Stimulated activated CD4-positive, alpha-beta T cell treated with anti-CD3 and anti-CD28 coated beads, Interleukin-1b, Interleukin-23, amount 100 ng/mL, for 24 hours (primary cell): ENCODE measurements at places on chromosomes 16 and 17.

DNA sequence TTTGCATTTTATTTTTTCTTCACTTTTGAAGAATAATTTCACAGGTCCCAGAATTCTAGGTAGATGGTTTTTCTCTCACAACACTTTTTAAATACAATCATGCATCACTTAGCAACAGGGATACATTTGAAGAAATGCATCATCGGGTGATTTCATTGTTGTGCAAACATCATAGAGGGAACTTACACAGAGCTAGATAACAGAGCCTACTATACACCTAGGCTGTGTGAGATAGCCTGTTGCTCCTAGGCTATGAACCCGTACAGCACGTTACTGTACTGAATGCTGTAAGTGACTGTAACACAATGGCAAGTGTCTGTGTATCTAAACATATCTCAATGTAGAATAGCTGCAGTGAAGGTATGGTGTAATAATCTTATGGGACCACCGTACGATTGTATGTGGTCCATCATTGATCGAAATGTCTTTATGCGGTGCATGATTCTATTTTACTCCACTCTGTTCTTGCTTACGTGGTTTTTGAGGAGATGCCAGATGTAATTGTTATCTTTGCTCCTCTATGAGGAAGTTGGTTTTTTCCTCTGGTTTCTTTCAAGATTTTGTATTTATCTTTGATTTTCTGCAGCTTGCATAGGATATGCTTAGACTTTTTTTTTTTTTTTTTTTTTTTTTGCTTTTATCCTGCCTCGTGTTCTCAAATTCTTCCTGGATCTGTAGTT, 35.5 kb upstream of the TMEM92 start:
- DNase-seq = no peak

GRCh38 chr17:63826468-63827001, 696 bp upstream of the PSMC5 start:
- no peak for DNase-seq

- no peak for DNase-seq
These were observed 298.6 kb downstream of the SEC14L1 start for GRCh38 chr17:77439189-77440018.

DNA sequence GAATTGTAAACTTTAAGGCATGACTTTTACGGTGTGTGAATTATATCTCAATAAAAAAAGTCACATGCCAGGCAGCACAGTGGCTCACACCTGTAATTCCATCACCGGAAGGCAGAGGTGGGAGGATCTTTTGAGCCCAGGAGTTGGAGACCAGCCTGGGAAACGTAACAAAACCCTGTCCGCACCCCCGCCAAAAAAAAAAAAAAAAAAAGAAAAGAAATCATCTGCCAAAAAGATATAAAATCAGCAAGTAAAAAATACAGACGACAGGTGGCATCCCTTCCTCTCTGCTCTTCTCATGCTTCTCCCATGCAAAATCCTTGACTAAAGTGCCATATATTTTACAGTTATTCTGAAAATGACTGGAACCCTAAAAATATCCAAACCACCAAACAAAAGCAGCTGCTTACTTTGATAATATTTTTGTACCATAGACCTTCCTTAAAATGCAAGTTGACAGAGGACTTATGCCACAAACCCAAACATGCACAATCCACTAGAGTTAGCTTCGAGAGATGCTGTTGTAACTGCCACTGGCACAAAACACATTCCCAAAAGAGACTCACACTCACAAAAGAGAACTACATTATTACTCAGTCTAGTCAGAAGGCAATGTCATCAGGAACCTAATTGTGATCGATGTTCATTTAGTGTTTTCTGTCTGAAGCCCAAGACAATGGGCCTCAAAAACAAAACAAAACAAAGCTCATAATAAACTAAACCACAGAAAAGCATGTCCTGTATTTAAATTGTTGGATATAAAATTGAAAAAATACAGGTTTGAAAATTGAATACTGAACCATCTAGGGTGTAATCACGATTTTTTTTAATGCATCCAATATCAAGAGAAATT, 2.4 kb downstream of the CRLF3 start:
- DNase-seq = no peak

DNA sequence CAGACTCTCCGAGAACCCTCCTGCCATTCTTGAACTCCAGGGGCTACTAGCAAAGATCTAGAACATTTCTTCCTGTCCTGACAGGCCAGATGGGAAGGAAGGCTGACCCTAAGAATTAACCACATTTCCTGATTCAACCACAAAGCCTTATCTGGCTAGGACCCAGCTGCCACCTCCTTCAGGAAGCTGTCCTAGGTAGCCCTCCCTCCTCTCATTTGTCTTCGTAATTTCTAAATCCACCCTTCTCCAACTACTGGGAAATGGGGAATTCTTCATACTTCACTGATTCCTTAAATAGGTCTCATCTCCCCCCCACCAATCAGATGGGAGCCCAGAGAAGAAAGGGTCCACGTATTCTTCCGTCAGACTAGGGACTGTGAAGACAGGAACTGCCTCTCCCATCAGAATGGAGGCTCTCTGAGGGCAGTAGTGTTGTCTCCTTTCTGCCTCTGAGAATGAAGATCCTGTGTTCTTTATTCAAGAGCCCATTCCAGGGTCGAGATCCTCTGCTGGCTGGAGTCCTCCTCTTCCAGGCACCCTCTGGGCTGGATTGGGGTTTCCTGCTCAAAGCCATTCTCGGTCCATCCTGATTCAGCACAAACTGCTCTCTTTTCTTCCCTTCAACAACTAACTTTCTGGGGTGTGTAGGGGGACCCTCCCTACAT, 2.1 kb downstream of the SAMD14 start:
- DNase-seq = no peak

DNA sequence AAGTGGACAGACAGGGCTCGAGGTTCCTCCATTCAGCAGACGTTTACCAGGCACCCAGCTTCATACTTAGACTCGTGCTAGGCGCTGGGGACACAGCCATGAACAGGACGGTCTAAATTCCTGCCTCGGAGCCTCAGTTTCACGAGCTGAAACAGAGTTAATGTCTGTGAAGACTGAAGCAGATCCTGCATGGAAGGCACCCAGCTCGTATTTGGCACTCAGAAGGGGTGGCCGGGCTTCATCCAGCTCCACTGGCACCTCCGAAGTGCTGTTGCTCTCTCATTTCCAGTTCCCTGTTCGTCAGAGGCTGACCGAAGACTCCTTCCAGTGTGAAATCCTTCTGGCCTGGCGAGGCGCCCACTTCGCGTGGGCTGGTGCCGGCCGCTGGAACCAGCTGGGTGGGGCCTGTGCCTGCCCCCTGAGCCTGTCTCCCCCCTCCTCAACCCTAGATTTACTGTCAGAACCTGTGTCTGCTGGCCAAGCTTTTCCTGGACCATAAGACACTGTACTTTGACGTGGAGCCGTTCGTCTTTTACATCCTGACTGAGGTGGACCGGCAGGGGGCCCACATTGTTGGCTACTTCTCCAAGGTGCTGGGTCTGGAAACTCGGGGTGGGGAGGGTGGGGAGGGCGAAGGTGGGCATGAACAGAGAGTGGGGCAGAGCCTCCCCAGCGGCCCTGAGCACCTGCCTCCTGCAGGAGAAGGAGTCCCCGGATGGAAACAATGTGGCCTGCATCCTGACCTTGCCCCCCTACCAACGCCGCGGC, 5.8 kb downstream of the PRSS8 start:
- DNase-seq = no peak

GRCh38 chr17:44970136-44970741, 2.1 kb upstream of the C1QL1 start:
- DNase-seq = no peak

- no peak for DNase-seq
These were observed 44.7 kb upstream of the CMIP start for GRCh38 chr16:81399909-81400308.

GRCh38 chr17:42691021-42691545, 8.8 kb downstream of the CNTNAP1 start:
- DNase-seq = no peak

GRCh38 chr17:73203788-73204479, 11.1 kb downstream of the COG1 start:
- no peak for DNase-seq

- peak; percentile 23 for DNase-seq
These were observed 10.8 kb downstream of the SMTNL2 start for GRCh38 chr17:4594931-4595684.

- no peak for DNase-seq
These were observed 53.1 kb downstream of the CFDP1 start for GRCh38 chr16:75379911-75380847.

DNA sequence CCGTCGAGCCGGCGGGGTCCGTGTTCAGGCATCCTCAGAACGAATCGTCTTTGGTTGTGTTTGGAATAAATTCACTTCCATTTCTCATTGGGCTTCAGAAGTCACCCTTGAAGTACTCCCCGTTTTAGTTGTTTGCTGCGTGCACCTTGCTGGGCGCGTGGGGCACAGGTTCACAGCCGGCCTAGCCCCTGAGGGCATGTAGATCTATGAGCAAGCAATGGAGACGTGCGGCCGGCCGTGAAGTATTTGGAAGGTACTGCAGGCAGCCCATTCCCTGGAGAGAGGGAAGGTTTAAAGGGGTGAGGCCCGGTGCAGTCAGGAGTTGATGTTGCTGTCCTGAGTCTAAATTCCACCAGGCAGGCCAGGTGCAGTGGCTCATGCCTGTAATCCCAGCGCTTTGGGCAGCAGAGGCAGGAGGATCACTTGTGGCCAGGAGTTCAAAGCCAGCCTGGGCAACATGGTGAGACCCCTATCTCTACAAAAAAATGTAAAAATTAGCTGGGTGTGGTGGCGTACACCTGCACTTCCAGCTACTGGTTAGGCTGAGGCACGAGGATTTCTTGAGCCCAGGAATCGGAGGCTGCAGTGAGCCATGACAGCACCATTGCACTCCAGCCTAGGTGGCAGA, 714 bp downstream of the ACSF3 start:
- DNase-seq = no peak

- DNase-seq = no peak
These were observed 13.7 kb upstream of the AKAP10 start for GRCh38 chr17:19991252-19991885.

- DNase-seq = no peak
These were observed 111.3 kb downstream of the HS3ST3A1 start for GRCh38 chr17:13490427-13490826.

GRCh38 chr16:47695756-47696155, 234.6 kb downstream of the PHKB start:
- DNase-seq = no peak

DNA sequence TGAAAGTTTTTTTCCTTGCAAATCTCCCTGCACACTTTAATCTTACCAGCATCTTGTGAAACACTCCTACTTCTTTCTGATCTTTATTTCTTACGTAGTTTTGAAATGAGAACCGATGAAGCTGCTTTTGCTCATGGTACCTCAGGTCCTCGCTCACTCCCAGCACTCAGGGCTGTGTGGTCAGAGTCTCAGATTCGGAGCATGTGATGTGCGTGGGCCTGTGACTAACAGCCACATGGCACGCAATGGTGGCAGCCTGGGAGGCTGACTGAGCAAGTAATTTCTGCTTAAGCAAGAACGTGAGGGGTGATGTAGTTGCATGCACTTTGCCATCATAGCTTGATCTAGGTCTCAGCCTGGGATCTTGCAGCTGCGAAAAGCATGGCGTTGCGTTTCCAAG, 624.3 kb downstream of the MAF start:
- DNase-seq = no peak

DNA sequence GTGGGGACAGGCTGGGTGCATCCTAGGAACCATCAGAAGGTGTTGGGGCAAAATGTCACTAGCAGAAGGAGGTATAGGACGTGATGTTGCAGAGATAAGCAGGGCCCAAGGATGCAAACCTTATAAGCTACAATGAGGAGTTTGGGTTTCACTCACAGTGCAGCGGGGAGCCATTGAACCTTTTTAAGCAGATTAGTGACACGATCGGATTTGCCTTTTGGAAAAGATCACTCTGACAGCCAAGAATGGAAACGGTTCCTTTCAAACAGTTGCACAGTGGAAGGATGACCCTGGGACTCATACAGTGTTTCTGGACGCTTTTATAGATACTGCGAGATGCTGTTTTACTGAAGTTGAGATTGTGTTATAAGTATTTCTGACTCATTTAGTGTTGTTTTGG, 131.8 kb upstream of the CACNG3 start:
- no peak for DNase-seq

GRCh38 chr16:54055191-54055590, 231.4 kb downstream of the IRX3 start:
- no peak for DNase-seq

DNA sequence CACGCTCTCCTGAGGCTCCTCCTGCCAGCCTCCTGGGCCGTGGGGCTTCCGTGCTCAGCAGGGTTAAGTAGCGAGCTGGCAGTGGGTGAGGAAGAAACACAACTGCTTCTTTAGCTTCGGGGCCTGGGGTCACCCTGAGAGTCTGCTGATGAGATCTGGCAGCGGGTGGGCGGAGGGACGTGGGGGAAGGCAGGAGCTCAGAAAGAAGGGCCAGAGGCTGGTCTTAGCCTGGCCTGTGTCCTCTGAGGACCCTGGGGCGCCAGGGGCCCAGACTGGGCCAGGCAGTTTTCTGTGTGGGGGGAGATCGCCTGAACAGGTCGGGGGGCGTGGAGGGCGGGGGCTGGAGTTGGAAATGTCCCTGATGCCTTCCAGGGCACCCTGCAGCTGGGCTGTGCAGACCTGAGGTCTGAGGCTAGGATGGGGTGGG, 97.8 kb upstream of the GSE1 start:
- DNase-seq = no peak

DNA sequence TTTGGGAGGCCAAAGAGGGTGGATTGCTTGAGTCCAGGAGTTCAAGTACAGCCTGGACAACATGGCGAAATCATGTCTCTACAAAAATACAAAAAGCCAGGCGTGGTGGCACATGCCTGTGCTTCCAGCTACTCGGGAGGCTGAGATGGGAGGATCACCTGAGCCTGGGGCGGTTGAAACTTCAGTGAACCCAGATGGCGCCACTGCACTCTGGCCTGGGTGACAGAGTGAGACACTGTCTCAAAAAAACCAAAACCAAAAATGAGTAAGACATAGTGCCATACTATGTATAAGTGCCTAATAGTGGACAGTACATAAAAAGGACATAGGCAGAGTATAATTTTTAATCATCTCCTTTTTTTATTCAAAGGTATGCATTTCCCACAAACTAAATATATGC, 4.0 kb downstream of the CTC1 start:
- DNase-seq = no peak

DNA sequence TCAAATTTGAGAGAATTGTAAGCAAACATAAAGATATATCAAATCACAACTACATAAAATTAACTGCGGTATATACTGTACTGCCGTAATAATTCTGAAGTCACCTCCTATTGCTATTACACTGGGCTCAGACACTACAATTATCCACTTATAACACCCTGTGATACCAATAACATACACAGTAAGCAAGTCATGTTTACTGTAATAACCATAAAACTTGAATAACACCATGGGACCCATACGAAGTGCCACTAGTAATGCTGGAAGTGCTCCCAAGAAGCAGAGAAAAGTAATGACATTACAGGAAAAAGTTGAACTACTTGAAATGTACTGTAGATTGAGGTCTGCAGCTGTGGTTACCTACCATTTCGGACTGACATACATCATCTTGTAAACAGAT, 24.0 kb downstream of the CMC2 start:
- no peak for DNase-seq

DNA sequence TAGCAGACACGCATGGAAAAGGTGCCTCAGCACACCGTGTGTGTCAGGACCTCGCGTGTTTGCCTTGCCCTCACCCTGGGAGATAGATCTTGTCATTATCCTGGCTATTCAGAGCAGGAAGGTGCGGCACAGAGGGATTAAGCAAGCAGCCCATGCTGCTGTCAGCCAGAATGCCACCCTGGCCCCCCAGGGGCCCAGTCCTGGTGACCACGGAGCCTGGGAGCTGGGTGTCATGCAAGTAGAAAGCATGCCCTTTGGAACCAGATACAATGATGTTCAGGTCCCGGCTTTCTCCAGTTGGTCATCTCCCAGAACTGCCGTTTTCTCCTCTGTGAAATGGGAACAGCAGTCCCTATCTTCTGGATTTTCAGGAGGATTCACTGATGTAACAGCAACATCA, 29.9 kb downstream of the CACNG4 start:
- no peak for DNase-seq
